ENCODE measurements at places on chromosomes 5 and 9.
A peak's percentile ranks its signal among the peaks of the same experiment; 100 is the strongest.

DNA sequence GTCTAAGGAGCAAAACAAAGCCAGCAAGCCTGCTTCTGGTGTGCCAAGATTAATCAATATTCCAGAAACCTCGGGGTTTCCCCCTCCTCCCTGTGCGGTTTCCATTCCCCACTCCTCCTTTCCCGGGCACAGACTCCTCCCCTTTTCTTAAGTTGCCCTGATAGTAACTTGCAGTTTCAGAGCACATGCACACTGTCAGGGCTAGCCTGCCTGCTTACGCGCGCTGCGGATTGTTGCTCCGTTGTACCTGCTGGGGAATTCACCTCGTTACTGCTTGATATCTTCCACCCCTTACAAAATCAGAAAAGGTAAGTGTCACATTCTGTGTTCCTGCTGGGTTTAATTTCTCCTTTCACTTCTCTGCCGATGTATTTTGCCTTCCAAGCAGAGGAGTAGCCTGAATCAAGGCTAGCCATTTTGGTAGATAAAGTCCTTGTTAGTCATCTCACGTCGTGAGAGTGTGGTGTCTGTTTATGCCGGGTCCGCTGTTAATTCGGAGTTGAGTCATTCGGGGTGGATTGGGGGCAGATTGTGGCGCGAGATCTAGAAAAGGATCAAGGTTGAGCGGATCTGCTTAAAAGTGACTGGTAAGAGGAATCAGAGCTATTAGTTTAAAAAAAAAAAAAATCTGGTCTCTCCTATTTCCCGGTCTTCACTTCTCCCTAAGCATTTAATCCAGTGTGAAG, at the start of gene SLC1A3:
Gene SLC1A3 (plus strand): TSS at position 179 of the 686 bp plus-strand sequence. CDS start 1,818 bp downstream, outside the sequence.
- DNase-seq = peak; percentile 72

- DNase-seq = no peak
Observed at GRCh38 chr9:93205045-93205768, 21.3 kb downstream of the WNK2 start.

GRCh38 chr5:179209359-179210150, 135.7 kb downstream of the ADAMTS2 start:
- DNase-seq = no peak

DNA sequence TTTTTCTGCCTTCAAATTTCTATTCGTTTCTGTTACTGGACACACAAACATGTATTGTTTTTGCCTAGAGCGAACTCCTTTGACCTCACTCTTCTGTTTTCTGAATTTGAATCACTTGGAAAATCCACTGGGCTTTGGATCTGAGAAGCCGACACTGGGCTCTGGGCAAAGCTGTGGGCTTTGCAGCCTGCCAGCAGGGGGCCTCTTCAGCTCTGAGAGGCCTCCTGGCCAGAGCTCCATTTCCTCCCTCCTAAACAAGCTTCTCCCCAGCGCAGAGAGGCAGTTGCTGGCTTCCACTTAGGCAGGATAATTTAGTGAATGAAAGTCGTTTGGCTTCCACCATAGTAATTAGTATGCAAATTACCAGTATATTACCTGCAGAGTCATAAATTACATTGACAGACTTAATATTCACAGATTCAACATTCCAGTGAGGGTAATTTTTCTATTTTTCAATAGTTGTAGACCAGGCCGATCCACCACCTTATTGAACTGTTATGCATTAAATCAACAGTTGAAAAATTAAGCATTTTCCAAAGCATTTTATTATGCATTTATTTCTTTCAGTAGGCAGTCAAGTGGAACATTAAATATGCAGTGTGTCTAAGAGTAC, 104.0 kb upstream of the ZNF366 start:
- peak; percentile 55 for DNase-seq

GRCh38 chr5:34542818-34543217, 113.3 kb upstream of the RAI14 start:
- no peak for DNase-seq

DNA sequence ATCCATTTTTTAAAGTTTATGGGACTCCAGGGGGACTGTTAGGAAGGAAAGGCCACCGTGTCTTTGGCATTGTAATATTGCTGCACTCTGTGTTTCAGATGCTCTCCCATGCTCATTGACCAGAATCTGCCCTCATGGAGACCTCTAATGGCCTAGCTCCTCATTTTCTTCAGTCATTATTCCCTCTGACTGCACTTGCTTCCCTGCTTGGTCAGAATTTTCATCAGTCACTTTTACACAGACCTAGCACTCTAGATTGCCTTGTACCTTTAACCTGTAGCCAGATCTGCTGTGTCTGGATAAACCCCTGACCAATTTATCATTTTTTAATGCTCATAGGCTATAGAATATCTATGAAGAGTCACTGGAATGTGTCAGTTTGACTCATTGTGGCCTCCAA, 155.5 kb upstream of the NUDT12 start:
- DNase-seq = no peak

- DNase-seq = no peak
Observed at GRCh38 chr9:110148384-110148783, 59.6 kb downstream of the C9orf152 start.

GRCh38 chr5:118126159-118126558, 862.2 kb downstream of the DTWD2 start:
- DNase-seq = no peak

DNA sequence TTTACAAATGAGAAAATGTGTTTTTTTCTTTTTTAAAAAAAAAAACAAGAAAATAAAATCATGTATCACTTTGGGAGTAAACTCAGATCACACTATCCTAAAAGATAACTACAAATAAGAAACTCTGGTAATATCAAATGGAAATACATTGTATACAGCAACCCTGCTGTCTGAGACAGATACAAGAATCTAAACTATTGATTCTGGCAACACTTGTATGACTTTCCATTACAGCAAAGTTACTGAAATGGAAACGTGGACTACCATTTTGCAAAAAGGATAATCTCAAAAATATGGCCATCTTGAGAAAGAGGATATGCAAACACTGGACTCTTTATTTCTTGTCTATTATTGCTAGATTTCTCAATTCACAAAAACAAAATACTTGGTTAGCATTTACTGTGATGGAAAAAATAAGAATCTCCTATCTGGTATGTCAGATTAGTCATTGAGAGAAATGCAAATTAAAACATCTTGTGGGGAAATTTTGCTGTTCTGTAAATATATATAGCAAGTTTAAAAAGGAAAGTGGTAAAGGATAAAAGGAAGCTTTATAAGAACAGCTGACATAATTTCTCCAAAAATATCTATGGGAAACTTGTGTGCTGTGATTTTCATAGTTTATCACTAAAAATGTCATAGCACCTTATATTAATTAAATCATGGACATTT, 112.9 kb upstream of the FER start:
- no peak for DNase-seq

DNA sequence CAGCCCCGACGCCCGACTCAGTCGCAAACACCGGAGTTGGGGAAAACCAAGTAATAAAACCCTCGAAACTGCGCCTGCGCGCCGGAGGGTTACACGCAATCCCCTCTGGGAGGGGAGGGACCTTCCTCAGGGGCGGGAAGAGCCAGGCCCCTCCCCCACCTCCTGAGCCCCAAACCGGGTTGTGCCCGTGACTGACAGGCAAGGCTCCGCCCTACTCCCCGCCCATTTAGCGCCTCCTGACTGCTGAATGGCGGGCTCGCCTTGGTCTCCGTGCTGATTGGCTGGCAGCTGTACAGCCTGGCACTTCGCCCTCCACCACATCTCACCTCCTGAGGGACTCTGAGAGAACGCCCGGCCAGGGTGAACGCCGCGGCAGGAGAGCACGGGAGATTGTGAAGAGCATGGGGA, at the start of gene PRDM9:
Gene PRDM9 (plus strand): TSS at position 332 of the 408 bp plus-strand sequence. CDS start 1,425 bp downstream, outside the sequence.
- DNase-seq = no peak

- DNase-seq = no peak
Observed at GRCh38 chr9:95506678-95507463, 9.9 kb downstream of the PTCH1 start.

- DNase-seq = no peak
Observed at GRCh38 chr9:120567874-120568273, 12.1 kb downstream of the CDK5RAP2 start.

GRCh38 chr9:1979741-1980367, 35.3 kb upstream of the SMARCA2 start:
- no peak for DNase-seq

GRCh38 chr9:93979721-93980120, 24.6 kb upstream of the BARX1 start:
- DNase-seq = no peak

DNA sequence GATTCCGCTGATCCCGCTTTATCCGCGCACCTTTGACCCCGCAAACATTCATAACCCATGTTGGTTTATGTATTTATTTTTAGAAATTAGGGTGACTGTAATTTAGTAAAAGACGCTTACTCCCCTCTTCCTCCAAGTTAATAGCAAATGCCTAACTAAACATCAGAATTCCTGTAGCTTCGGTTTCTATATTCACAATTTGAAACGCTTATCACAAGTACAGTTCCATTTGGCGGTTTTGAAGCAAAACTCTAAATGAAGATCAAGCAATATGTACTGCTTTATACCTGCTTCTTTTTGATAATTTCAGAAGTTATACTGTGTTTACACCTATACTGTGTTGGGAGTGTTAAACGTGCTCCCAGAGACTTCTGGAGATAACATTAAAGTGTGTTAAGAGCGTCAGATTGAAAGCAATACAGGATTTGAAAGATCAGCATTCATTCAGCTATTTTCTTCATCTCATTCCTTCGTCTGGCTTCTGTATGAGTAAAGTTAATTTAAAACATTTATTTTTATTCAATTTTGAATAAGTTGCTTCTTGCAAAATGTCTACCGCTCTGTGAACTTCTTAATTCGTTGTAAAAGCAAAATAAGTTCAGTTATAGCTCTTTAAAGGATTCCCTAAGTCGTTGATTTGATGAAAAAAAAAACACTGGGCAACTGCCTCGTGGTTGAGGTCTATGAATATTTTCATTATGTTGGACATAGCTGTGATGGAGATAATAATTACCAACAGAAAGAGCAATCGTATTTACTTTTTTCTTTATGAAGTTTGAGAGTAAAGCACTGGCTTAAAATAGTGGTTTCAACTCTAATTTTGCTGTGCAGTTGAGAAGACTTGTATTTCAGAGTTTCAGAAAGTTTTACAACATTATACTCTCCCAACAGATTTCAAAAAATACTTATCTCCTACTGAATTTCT, 2.5 kb downstream of the PRDM6 start:
- no peak for DNase-seq

GRCh38 chr9:92512622-92513021, 23.2 kb downstream of the ECM2 start:
- no peak for DNase-seq

DNA sequence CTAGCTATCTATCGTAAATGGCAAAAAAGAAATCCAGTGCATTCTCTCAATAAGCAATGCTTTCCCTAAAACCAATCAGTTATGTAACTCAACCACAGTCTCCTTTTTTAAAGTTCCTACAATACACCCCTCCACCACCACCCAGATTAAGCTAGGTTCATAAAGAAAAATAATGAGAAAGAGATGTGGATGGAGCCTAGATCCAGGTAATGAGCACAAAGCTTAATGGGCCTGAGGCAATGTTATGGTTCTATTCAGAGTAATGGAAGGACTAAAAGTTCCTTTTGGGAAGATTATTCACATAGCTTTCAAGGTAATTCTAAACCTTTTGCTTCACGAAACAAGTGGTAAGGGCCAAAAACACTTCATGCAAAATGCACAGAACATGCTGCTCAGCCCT, 113.5 kb downstream of the MPDZ start:
- DNase-seq = no peak

DNA sequence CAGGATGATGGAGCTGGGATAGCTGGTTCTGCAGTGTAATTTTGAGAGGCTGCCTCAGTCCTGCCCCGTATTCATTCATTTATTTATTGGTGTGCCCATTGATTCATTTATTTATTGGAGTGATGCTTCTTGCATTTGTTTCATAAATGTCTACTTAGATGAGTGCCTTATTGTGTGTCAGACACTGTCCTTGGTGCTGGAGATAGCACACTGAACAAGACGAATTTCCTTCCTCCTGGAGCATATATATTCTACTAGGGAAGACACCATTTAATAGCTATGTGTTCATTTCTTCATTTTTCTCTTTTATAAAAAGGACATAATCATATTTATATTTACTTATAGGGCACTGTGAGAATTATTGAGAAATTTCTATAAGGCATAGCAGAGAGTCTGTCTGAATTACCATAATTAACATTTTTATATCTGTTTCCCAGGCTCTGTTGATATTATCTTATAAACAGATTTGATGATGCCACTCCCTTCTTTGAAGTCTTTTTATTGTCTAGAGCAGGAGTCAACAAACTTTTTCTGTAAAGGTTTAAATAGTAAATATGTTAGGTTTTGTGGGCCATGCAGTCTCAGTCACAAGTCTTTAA, 433.9 kb upstream of the ZNF608 start:
- no peak for DNase-seq

GRCh38 chr9:128862401-128862851, 19.3 kb downstream of the KYAT1 start:
- peak; percentile 91 for DNase-seq

DNA sequence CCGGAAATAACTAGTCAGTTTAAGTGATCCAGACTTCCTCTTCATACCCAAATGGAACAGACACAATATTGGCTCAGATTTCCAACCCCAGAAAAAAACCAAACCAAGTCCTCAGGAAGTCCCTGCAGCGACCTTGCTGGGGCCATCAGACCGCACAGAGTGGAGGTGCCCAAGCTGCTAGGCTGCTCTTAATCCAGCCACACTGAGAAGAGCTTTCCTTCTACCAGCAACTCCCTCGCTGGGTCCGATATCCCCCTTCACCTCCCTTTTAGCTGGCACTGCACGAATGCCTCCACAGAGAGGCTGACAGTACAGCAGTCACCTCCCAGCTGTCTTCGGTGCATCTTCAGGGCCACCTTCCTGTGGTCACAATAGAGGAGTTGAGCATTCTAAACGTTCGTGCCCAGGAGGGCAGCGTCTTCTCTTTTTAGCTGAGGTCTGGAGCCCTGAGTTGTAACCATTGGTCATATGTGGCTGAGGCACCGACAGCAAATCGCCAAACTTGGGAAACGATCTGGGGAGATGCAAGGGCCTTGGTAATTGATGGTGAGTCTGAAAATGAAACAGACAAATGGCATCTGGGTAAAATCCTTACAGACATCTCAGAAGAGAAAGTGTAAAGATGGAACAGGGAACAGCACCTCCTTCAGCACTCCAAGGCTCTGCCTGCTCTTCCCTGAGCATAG, 5.7 kb downstream of the NAIF1 start:
- DNase-seq = no peak

DNA sequence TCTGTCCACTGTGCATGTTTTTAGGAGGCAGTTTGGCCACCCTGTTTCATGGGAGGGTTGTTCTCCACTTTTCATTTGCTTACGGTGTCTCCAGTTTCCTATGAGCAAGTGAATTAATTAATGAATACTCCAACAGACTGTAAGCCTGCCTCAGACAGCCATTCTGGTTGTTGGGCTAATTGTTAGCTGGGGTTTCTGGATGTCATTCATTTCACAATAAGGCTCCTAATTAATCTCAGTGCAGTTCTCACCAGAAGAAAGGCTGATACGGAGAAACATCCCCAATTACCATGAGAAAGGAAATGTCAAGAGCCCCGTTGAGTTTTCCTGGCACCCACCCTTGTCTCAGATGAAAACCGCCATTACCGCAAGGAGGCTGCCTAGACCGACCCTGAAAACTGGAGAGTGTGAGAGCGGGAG, 75.8 kb downstream of the MAP1B start:
- DNase-seq = no peak
